H9 (cell line): ENCODE measurements at places on chromosomes 11 and 22. TPM values are rescaled to one million over a fixed set of nuclear protein-coding genes. Genes with fewer than 3 reads are reported as not detected.
A peak's percentile ranks its signal among the peaks of the same experiment; 100 is the strongest.

GRCh38 chr22:40768206-40768605, 50.9 kb downstream of the SLC25A17 start:
- H3K27ac ChIP-seq, result no peak overlapping the region
- no peaks in the 10 kb centered on the region for H3K4me1 ChIP-seq
- no peak for DNase-seq
- H3K4me3 ChIP-seq, result no peak overlapping the region

GRCh38 chr11:83680321-83680720, 394.2 kb upstream of the CCDC90B start:
- no peak overlapping the region for H3K27ac ChIP-seq
- no peaks in the 10 kb centered on the region for H3K36me3 ChIP-seq
- DNase-seq, result no peak
- H3K27me3 ChIP-seq, result no peaks in the 10 kb centered on the region
- H3K4me3 ChIP-seq, result no peak overlapping the region

- no peak overlapping the region for H3K27ac ChIP-seq
- H3K4me1 ChIP-seq, result no peaks in the 10 kb centered on the region
- DNase-seq, result no peak
- no peak overlapping the region for H3K4me3 ChIP-seq
Measured at GRCh38 chr11:21769188-21769587, 423.7 kb upstream of the ANO5 start.

GRCh38 chr11:103892603-103893002, 143.8 kb upstream of the DDI1 start:
- no peak overlapping the region for H3K27ac ChIP-seq
- no peaks in the 10 kb centered on the region for H3K4me1 ChIP-seq
- no peak overlapping the region for H3K4me3 ChIP-seq
- no peaks in the 10 kb centered on the region for H3K36me3 ChIP-seq
- no peak for DNase-seq
- no peaks in the 10 kb centered on the region for H3K27me3 ChIP-seq

DNA sequence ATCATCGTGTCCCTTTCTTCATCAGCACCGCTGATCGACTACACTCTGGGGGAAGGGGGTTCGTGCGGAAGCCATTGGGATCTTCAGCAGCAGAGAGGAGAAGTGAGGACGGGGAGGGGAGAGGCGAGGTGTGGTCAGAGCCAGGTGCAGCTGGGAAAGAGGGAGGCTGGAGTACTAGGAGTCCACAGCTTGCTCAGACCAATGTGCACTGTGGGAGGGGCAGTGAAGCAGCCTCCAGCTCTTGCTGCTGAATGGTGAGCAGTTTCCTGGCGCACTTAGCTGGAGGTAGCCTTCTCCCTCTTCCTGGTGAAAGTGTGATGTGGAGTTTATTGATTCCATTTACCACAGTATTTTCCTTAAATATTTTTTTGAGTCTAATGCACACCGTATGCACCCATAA, 99.0 kb upstream of the NECTIN1 start:
- peaks cover 8% of the 10 kb centered on the region; the same call in 1 of the 2 replicates for H3K4me1 ChIP-seq
- H3K27me3 ChIP-seq, result no peaks in the 10 kb centered on the region
- DNase-seq, result no peak

DNA sequence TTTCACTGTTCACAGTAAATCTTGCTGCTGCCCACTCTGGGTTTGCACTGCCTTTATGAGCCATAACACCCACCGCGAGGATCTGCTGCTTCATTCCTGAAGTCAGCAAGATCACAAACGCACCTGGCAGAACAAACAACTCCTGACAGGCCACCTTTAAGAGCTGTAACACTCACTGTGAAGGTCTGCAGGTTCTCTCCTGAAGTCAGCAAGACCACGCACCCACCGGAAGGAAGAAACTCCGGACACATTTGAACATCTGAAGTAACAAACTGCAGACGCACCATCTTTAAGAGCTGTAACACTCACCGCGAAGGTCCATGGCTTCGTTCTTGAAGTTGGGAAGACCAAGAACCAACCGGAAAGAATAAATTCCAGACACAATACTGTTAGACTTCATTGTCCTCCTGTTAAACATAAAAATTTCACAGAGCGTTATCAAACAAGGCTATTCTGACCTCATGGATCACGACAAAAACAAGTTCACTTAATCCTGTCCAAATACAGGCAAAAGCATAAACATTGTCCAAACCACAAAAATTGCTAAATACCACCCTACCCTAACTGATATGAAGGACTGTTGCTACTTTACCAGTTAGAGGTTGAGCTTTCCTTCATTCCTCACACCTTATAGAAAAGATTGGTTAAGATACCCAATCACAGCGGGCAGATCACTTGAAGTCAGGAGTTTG, 3.0 kb upstream of the CCDC117 start:
- H3K4me3 ChIP-seq, result no peak overlapping the region
- no peak for DNase-seq
- peaks cover 11% of the 10 kb centered on the region for H3K36me3 ChIP-seq

DNA sequence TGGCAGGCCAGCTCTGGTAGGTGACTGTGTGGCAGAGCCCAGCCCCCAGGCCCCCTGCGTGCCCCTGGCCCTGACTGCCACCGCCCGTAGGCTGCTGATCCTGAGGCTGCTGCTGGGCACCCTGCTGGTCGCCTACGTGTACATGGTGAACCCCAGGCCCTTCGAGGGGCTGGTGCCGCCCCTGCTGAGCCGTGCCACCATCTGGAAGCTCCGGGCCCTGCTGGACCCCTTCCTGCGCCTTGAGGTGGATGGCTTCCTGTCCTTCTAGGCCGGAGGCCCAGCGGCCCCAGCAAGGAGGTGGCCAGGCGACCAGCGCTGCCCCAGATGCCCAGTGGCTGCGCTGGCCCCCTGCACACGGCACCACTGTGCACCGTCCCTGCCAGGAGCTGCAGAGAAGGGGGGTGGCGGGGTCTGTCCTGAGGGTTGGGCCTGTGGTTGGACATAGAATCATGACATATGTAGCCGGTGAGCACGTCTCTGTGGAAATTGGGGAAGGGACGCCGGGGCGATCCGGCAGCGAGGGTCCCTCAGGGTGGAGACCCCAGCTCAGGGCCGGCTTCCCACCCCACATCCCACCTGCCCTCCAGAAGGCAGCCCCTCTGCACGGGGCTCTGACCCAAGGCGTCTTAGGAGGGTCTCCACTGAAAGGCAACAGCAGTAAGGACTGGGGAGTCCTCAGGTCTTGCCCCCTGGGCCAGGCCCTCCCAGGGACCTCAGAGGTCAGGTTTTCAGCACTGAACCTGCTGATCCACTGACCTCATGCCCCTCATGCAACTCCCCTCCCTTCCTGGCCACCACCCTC, 185.4 kb downstream of the IGLL1 start:
- no peak overlapping the region for H3K4me3 ChIP-seq
- H3K36me3 ChIP-seq, result no peaks in the 10 kb centered on the region
- no peak overlapping the region for H3K27ac ChIP-seq
- H3K4me1 ChIP-seq, result no peaks in the 10 kb centered on the region
- no peaks in the 10 kb centered on the region for H3K27me3 ChIP-seq
- DNase-seq, result no peak

DNA sequence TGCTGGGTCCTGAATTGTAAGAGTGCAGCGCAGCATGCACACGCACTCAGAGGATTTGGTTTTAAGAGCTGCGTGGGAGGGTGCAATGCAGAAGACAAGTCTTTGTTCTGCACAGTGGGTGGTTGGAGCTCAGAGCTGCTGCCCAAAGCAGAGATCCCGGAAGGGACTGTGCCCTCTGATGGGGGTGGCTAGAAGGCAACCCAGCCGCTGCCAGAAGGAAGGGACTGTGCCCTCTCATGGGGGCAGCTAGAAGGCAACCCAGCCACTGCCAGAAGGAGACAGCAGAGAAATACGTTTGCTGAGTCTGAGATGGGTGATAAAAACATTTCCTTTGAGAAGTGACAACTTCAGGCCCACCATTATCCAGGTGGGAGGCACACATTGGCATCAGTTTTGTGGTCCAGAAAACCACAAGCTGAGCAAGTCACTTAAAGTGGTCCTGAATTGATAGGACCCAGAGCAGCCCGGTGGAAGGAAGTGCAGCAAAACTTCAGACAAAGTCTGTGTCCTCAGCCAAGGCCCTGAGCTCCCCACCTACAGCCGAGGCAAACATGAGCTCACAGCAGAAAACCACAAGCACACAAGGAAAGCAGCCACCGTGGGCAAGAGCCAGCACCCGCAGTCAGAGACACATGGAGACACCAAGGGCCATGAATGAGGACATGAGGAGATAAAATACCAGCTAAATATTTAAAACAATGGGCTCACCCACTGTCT, 4.3 kb downstream of the KRTAP5-6 start:
- H3K4me1 ChIP-seq, result no peaks in the 10 kb centered on the region
- H3K4me3 ChIP-seq, result no peak overlapping the region
- H3K27ac ChIP-seq, result no peak overlapping the region
- no peak for DNase-seq
- H3K27me3 ChIP-seq, result no peaks in the 10 kb centered on the region

DNA sequence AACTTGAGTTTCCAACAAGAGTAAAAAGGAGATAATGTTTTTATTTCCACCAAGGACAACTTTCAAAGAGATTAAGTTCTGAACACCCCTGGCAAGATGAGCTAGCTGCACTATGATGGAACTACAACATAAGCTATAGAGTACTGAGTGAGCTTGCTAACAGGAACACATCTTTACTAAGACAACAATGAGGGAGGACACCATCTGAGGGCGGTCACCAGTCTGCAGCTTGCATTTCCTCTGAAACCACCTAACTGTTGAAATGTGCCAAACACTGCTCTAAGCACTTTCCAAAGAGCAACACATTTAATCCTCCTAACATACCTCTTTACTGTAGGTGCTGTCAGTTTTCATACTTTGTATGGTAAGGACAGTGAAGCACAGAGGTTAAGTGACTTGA, 68.4 kb downstream of the TCF20 start:
- H3K36me3 ChIP-seq, result peaks cover 15% of the 10 kb centered on the region
- no peaks in the 10 kb centered on the region for H3K27me3 ChIP-seq
- H3K27ac ChIP-seq, result no peak overlapping the region
- no peak overlapping the region for H3K4me3 ChIP-seq

DNA sequence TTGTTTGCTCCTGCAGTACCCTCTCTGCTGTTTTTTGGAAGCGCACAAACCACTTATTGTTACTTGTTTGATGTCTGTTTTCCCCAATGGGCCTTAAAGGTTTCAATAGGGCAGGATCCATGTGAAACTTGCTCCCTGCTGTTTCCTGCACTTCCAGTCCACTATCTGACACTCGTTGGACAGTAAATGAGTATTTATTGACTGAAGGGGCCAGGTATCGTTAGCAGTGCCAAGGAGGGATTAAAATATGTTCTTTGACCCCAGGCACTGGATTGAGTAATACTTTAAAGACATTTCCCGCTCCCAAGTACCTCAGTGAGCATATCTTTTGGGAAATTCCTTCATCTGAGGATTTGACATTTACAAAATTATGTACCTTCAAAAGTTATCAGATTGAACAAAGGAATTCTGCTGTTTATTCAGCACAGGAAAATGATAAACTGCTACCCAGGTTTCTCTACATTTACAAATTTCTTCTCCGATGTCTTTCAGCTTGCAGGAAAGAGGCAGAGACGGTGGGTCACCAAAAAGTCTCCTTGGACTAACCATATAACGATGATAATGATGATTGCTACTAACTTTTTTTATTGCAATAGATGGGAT, 23.3 kb upstream of the OR9Q2 start:
- no peaks in the 10 kb centered on the region for H3K27me3 ChIP-seq
- H3K4me1 ChIP-seq, result no peaks in the 10 kb centered on the region
- H3K36me3 ChIP-seq, result no peaks in the 10 kb centered on the region

GRCh38 chr11:25860677-25861450, 471.1 kb upstream of the ANO3 start:
- no peaks in the 10 kb centered on the region for H3K27me3 ChIP-seq
- H3K4me1 ChIP-seq, result no peaks in the 10 kb centered on the region
- no peak overlapping the region for H3K27ac ChIP-seq
- no peak for DNase-seq

- no peak overlapping the region for H3K27ac ChIP-seq
- no peaks in the 10 kb centered on the region; the same call in 1 of the 2 replicates for H3K4me1 ChIP-seq
- no peak for DNase-seq
Measured at GRCh38 chr11:6240139-6240538, 1.2 kb downstream of the CNGA4 start.

DNA sequence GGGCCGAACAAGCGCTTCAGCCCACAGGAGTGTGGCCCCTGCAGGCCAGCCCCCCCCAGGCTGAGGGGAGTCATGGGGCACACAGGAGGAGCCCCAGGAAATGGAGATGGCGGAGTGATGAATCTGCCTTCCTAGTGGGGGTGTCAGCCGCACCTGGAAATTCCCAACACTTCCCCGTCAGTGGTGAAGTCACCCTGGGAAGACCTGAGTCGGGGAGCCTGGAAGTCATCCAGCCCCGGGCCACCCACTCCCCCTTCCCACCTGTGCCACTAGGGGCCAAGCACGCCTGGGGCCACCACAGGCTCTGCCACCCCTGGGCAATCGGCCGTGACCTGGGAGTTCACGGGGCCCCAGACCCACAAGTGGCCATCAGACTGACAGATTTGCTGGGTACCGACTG, 12.6 kb downstream of the WNT7B start:
- DNase-seq, result no peak
- H3K36me3 ChIP-seq, result no peaks in the 10 kb centered on the region
- H3K4me1 ChIP-seq, result 0 out of 2 replicates have a peak, but pooled peaks cover 2% of the 10 kb centered on the region
- H3K27me3 ChIP-seq, result peaks cover 2% of the 10 kb centered on the region; the same call in 1 of the 2 replicates

DNA sequence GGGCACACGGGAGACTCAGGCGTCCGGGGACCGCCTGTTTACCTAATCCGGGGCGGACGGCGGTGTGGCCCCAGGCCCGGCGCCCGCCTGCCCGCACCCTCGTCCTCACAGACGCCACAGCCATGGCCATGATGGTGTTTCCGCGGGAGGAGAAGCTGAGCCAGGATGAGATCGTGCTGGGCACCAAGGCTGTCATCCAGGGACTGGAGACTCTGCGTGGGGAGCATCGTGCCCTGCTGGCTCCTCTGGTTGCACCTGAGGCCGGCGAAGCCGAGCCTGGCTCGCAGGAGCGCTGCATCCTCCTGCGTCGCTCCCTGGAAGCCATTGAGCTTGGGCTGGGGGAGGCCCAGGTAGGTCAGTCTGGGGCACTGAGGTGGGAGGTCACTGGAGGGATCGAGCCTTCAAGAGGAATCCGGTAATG, 10.0 kb upstream of the RAB1B start:
- H3K4me3 ChIP-seq, result peak overlapping the region; percentile 84
- no peak for DNase-seq
- H3K27me3 ChIP-seq, result no peaks in the 10 kb centered on the region
- H3K27ac ChIP-seq, result no peak overlapping the region
- H3K4me1 ChIP-seq, result no peaks in the 10 kb centered on the region

The DEUP1 gene
- total RNA-seq, result 0.22 TPM in 1 of 2 replicates, not detected in the other

The LRRC75B gene
- total RNA-seq, result 16.4 and 18.1 TPM in 2 replicates

The CYP2D6 gene
- 2.0 and 2.3 TPM in 2 replicates for total RNA-seq
